Cortex of kidney (tissue), 1 donor: ENCODE measurements at places on chromosomes 4 and X.

- DNase-seq: no peak
These were observed 41.0 kb downstream of the CD99L2 start for GRCh38 chrX:150857453-150857852.

DNA sequence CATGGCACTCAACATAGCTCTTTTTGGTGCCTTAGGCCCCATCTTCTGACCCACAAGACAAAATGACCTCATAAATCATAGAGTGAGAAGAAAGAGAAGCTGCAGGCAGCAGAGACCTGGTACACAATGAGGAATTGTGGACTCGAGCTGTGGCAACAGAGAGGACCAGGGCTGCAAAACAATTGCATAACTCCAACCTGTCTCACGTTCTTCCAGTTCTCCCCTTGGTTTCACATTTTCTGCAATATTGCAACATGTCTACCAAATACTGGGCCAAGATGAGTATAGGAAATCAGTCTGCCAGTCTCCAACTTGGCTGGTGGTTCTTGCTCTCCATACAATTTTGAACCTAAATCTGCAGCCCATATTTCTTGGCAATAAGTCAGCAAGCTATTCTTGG lies 105.3 kb downstream of the KDR start:
- DNase-seq: no peak

DNA sequence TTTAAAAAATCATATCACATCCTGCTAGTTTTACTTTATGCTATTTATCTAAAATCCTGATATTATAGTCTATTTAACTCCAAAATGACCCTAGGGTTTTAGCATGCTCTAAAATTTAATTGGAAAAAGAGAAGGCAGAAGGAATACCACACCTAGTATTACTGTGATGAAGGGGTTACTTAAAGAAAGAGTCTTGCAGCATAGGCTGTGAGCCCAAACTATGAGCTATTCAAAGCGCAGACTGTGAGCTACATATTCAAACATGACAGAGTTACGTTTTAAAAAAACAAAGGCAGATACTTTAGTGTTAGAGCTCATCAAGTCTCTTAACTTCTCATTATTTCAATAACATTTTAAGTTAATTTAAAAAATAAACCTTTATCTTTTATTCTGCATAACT lies 247.7 kb upstream of the ETNPPL start:
- no peak for DNase-seq

GRCh38 chrX:46831765-46832327 lies 5.0 kb upstream of the RP2 start:
- no peak for DNase-seq
